ENCODE measurements at places on chromosomes 5 and 9.

DNA sequence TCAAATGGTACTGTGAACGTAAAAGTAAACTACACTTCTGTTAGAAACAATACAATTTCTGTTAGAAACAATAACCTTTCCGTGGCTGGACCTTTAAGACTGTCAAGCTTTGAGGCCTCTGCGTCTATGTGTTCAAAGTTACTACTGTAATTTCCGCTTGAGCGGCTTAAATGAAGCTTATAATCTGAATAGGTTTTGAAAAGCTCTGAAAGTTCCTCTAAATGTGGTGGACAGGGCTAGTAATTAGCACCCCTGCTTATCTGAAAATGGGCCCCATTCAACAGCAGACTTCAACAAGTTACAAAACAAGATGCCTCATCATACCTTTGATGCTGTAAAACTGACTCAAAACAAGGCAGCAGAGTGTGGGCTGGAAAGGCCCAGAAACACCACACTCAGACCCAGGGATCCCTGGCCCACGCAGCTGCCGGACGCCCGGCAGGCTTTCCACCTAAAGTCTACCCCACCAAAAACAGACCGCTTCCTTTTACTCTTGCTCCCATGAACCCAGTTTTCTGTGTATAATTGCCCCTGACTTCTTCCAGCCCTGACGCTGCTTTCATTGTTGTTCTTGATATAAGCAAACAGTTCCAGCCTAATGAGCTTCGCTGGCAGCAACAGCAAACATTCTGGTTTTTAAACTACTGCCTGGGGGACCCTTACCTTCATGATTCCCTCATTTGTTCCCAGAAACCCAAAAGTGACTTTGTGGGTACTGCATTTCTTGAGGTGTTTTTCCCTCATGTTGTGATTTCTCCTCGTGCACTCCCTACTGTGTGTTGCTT, 66.7 kb downstream of the TLE1 start:
- no peak for DNase-seq

GRCh38 chr5:141597394-141597793, 21.4 kb downstream of the DIAPH1 start:
- DNase-seq: no peak

DNA sequence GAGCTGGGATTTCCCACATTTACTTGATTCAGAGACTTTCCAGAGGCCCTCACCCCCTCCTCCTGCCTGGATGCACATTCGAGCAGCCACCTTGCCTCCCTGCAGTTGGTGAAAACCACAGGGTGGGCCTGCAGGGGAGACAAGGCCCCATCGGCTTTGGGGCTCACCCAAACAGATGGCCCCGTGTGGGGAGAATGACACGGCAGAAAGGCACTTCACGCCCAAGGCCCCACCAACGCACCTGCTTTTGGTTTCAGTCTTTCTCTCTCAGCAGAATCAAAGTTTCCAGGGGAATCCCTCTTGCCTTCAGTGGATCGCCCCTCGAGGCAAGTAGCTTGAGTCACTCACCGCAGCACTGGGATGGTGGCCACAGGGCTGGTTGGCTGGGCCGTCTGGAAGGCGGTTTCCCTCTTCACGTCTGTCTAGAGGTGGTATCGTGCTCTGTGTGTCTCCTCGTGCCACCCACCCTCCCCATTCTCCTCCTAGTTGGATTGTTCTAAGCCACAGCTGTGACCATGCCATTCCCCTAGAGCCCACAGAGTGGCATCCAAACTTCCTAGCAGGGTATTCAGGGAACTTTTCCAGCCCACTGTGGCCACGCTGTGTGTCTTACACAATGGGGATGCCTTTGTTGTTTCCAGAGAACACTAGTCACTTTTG, 31.8 kb downstream of the SEC61B start:
- no peak for DNase-seq

- DNase-seq: no peak
Measured at GRCh38 chr5:124980163-124980941, 233.9 kb upstream of the ZNF608 start.

DNA sequence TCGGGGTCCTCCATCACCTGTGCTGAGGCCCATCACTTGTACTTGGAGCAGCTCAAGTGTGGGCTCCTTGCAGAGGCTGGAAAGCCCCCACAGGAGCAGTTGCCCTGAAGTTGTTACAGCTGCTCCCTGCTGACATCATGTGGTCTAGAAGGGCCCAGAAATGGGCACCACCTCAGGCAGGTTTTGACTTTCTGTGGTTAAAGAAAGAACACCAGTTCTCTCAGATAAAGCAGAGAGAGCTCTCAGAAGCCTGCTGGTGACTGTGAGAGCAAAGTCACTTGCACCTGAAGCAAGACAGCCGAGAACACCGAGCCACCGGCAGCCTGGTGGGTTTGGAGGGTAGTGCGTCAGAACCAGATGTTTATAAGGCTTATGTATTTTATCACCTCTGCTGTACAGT, 70.4 kb downstream of the MVB12B start:
- no peak for DNase-seq

GRCh38 chr9:3028535-3028934, 184.6 kb upstream of the PUM3 start:
- DNase-seq: no peak

DNA sequence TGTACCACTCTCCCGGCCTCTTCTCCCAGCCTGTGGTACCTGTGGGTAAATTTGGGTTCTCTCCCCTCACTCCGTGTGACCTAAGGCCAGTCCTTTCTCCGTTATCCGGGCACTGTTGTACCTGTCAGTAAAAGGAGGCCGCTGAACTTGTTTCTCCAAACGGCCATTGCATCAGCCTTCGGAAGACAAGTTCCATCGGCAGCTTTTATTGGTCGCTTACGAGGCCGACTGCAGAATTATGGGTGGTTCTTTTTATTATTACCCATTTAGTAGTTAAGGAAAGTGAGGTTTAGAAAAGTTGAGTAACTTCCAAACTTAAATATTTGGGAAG, 558 bp downstream of the GRPEL2 start:
- DNase-seq: no peak

GRCh38 chr5:149405550-149406202, 26.6 kb upstream of the IL17B start:
- no peak for DNase-seq

DNA sequence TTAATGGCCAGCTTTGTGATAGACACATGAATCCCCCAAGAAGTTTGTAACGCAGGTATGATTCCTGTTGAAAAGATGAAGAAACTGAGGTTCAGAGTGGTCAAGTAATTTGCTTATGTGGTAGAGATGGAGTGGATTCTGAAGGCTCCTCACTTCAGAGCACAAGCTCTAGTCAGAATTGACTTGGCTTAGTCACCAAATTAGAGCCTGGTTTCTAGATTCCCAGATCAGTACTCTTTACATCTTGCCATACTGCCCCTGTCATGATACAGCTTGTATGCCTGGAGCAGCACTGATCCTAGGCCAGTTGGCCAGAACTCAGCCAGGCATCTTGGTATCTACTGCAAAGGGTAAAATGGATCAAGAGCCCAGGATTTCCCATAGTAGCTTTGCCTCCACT, 284.4 kb upstream of the RFX3 start:
- no peak for DNase-seq

DNA sequence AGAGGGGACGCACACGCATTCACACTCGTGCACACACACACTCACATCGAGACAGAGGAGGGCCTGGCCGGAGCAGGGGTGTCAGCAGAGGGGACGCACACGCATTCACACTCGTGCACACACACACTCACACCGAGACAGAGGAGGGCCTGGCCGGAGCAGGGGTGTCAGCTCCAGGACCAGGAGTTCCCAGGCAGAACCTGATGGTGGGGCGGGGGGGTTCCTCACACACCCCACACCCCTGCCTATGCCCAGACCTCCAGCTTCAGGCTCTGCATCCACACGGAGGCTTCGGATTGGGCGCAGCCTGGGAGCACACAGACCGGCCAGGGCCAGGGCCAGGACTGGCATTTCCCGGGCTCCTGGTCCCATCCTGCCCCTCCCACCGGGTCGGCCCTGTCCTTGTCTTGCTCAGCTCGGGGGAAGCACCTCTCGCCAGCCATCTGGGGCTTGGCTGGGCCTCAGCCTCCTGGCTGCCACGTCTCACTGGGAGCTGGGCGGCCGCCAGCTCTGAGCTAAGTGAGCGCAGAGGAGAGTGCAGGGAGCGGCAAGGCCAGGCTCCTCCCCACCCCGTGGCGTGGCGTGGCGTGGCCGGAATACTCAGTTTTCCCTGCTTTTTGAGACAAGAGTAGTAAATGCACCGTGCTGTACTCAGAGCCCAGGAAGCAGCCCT, 31.3 kb downstream of the ADAMTS2 start:
- DNase-seq: peak; percentile 90

- DNase-seq: no peak
Measured at GRCh38 chr9:96382175-96382574, 1.3 kb downstream of the SLC35D2 start.

DNA sequence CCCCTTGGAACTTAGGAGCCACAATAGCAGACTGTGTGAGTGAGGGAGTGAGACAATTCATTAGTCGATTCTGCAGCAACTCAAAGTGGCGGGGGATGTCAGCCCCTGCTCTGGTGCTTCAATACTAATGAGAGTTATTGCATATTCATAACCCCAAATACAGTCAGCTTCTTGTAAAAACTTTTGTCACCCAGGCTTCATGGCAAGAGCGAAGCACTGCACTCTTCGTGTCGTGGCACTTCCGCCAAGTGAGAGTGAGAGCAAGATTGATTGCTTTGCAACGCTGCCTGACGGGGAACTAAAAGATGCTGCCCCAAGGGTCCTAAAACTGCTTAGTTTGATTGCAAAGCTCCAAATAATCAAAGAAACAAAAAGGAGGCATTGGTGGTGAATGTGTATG, 150.9 kb downstream of the NR2F1-AS1 start:
- DNase-seq: no peak

- no peak for DNase-seq
Measured at GRCh38 chr5:150358261-150359095, 981 bp downstream of the TCOF1 start.

DNA sequence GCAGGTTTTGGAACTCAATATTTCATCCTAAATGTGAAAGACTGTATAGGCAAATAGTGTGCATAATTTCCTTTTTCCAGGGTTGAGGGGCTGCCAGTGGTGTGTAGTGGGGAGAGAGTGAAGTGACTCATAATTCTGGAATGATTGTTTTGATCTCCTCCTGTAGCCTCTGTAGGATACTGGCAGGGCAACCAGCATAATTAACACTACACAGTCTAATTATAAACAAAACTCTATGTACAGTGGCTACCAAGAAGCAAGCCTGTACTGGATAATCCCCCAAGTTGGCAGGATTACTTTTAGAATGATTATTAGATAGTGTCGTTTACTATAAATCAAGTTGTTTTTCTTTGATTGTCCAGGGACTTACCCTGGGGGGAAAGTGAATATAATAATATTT, 32.2 kb downstream of the LNPEP start:
- DNase-seq: no peak

DNA sequence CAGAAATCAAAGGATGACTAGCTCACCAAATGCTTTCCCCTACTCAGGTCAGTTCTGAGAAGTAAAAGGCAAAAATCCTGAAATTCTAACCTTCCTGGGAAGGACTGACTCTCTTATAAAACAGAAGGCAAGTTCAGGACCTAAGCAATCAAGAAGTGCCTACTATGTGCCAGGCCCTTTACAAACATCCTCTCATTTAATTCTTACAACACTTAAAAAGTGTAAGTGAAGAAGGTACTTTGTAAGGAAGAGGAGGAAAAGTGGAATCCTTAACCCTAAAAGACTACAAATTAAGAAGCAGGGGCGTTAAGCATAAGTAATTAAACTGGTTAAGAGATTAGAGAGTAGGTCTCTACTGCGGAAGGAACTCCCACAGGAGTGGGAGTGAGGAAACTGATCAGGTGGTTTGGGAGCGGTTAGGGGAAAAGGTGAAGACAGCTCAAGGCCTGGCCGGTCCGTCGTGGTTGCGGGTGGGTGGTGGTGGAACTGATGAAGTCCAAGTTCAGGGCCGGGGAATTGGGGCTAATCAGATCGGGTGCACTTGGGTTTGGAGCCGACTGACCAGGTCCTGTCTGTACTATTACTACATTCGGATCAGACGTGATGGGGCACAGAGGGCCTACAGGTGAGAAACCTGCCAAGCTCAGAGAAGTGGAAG, 839 bp downstream of the MED27 start:
- DNase-seq: no peak

- peak; percentile 73 for DNase-seq
Measured at GRCh38 chr5:93580063-93580926, 724 bp downstream of the NR2F1-AS1 start.

GRCh38 chr9:77896938-77897667, 134.5 kb downstream of the GNAQ start:
- DNase-seq: no peak

DNA sequence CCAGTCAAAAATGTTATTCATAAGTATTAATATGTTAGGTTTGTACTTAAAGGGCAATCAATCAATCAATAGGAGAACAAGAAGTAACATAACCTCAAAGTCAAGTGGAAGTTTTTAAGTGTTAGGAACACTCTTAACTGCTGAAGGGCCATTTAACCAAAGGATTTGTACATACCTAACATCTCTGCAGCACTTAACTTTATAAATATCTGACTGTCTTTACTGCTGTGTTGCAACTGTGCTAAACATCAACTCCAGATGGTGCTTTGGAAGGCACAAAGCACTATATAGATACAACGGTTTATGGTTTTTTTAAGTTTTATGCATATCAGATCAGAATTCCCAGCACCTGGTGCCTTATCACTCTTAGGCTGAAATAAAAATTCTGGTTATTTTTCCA, 604.9 kb upstream of the PTGER4 start:
- DNase-seq: no peak

- DNase-seq: no peak
Measured at GRCh38 chr5:150623152-150623877, 17.1 kb upstream of the SYNPO start.

DNA sequence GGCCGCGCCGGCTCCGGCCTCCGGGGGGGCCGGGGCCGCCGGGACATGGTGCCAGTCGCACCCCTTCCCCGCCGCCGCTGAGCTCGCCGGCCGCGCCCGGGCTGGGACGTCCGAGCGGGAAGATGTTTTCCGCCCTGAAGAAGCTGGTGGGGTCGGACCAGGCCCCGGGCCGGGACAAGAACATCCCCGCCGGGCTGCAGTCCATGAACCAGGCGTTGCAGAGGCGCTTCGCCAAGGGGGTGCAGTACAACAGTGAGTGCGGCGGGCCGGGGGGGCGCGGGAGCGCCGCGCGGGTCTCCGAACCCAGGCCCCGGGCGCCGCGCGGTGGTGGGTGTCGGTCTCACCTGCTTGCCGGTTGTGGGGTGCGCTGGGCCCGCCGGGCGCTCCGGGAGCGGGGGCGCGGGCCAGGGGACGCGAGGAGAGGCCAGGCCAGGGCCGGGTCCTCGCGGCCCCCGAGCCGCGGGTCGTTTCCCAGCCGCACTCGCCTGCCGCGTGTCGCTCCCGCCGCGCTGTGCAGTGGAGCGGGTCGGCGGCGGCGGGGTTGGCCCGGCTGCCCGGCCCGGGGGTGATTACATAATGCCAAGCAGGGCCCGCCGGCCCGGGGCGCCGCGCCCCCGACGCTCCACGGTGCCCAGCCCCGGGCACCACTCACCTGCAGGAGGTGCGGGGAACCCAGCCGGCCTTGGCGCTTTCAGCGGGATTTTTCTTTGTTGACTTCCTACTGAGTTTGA, 492 bp downstream of the RABL6 start:
- peak; percentile 63 for DNase-seq

GRCh38 chr9:134637241-134637640, 4.4 kb upstream of the COL5A1 start:
- DNase-seq: peak; percentile 45

GRCh38 chr5:140025736-140026135, 17.4 kb downstream of the NRG2 start:
- no peak for DNase-seq

- DNase-seq: no peak
Measured at GRCh38 chr9:4118666-4119065, 181.2 kb downstream of the GLIS3 start.
